ENCODE measurements at places on chromosomes 12 and 14. TPM values are rescaled to one million over a fixed set of nuclear protein-coding genes. Genes with fewer than 3 reads are reported as not detected.

GRCh38 chr14:99562856-99563748, 40.9 kb downstream of the CCDC85C start:
- peaks cover 54% of the 10 kb centered on the region for H3K4me1 ChIP-seq
- no peaks in the 10 kb centered on the region for H3K27me3 ChIP-seq
- H3K36me3 ChIP-seq: no peaks in the 10 kb centered on the region
- no peak overlapping the region for H3K27ac ChIP-seq

- no peak overlapping the region for H3K4me3 ChIP-seq
- no peaks in the 10 kb centered on the region for H3K27me3 ChIP-seq
- H3K27ac ChIP-seq: no peak overlapping the region
- no peaks in the 10 kb centered on the region for H3K36me3 ChIP-seq
- no peak for DNase-seq
These were observed 299.9 kb downstream of the ACSS3 start for GRCh38 chr12:81377771-81378170.

Gene RERG
- total RNA-seq: not detected

- H3K27me3 ChIP-seq: peaks cover 9% of the 10 kb centered on the region
- no peak overlapping the region for H3K4me3 ChIP-seq
- no peaks in the 10 kb centered on the region for H3K36me3 ChIP-seq
These were observed 20.6 kb upstream of the ITGA5 start for GRCh38 chr12:54439521-54440255.

DNA sequence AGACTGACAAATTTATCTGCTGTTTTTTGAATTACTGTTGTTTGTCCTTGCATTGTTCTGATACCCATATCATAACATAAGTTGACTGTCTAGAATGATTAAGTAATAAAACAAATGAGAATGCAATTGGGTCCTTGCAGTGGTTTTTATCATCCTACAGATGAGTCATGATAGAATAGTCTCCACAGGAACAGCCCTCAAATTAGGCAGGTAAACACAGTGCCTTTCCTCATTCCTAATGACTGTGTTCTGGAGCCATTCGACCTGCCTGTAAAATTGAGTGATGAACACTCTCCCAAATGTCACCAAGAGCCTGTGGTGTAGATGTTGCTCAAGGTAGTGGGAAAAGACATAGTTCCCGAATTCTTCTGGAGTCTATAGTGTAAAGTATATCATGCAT, 12.3 kb downstream of the NKX2-8 start:
- peaks cover 19% of the 10 kb centered on the region for H3K27me3 ChIP-seq
- peak; percentile 79 for DNase-seq
- H3K36me3 ChIP-seq: no peaks in the 10 kb centered on the region

Gene SLC7A7
- total RNA-seq: not detected

Gene ACOT6
- total RNA-seq: not detected

DNA sequence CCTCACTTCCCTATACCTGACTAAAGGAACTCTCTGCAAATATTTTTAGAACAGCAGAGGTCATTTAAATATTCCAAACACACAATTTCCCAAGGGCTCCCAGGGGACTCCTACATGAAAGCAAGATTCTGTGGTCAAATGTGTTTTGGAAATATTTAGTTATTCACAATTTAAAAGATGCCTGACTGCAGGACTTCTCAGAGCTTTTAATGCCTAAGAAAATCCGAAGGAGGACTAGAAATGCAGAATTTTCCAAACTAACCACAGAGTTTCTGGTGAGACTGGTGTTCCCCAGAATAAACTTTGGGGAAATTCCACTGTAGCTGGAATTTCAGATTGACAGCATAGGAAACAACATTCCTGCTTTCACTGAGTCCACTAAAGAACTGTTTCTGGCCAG, 84.8 kb upstream of the MAP1LC3B2 start:
- no peak for DNase-seq
- no peak overlapping the region for H3K4me3 ChIP-seq
- H3K4me1 ChIP-seq: no peaks in the 10 kb centered on the region
- no peaks in the 10 kb centered on the region for H3K36me3 ChIP-seq
- no peak overlapping the region for H3K27ac ChIP-seq

DNA sequence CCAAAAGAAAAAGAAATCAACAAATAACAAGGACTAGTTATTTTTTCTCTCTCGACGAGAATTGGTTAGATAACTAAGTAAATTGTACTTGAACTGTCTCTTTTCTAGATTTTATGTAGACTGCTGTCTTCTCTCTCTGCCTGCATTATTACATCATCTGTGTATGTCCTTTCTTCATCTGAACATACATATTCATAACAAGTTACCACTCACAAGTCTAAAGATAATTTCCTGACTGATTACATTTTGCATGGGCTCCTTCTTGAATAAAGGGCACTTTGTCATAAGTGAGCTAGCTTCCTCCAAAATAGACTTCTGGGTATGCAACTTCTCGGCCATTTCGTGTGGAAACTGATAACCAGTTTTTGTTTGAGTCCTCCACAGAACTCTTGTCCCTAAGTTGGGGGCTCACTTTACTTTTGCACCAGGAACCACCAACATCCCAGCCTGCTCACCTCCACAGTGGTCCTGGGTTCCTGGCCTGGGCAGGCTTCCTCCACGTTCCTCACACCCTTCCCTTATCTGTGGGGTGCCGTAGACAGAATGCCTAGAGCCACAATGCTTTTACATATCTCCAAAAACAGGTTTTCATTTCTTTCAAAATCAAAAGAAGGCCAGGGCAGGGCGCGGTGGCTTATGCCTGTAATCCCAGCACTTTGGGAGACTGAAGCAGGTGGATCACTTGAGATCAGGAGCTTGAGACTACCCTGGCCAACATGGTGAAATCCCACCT, 6.2 kb upstream of the DDX47 start:
- no peaks in the 10 kb centered on the region for H3K27me3 ChIP-seq
- H3K4me1 ChIP-seq: peaks cover 70% of the 10 kb centered on the region
- H3K36me3 ChIP-seq: no peaks in the 10 kb centered on the region

- H3K27me3 ChIP-seq: no peaks in the 10 kb centered on the region
- peak; percentile 6 for DNase-seq
- H3K36me3 ChIP-seq: no peaks in the 10 kb centered on the region
These were observed 1.4 kb upstream of the ABCD2 start for GRCh38 chr12:39620659-39621658.

Gene ADAMTS20
- 1.6 TPM for total RNA-seq

DNA sequence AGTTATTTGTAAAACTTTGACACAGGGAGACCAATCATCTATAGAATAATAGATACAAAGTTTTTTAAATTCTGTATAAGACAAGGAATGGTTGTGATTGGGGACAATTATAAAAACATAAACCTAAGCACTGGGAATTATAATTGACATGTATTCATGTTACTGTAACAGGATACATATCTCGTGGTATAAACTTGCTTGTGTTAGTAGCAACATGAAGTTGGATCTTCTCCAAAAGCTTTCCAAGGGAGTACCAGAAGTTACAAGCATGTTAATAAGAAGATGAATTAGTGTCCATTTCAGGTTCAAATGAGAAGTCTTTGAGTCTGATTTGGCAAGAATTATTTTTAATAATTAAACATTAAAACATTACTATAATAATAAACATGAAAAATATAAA, 42.2 kb downstream of the CDKL1 start:
- H3K27me3 ChIP-seq: no peaks in the 10 kb centered on the region
- no peak overlapping the region for H3K27ac ChIP-seq
- DNase-seq: no peak
- H3K4me3 ChIP-seq: no peak overlapping the region
- H3K36me3 ChIP-seq: no peaks in the 10 kb centered on the region

GRCh38 chr14:95535226-95536021, 574 bp downstream of the GLRX5 start:
- no peak for DNase-seq
- H3K27me3 ChIP-seq: no peaks in the 10 kb centered on the region
- H3K4me3 ChIP-seq: peak overlapping the region; percentile 98
- no peaks in the 10 kb centered on the region for H3K36me3 ChIP-seq
- H3K4me1 ChIP-seq: peaks cover 40% of the 10 kb centered on the region
- H3K27ac ChIP-seq: no peak overlapping the region

Gene TAS2R13
- total RNA-seq: 0.11 TPM

DNA sequence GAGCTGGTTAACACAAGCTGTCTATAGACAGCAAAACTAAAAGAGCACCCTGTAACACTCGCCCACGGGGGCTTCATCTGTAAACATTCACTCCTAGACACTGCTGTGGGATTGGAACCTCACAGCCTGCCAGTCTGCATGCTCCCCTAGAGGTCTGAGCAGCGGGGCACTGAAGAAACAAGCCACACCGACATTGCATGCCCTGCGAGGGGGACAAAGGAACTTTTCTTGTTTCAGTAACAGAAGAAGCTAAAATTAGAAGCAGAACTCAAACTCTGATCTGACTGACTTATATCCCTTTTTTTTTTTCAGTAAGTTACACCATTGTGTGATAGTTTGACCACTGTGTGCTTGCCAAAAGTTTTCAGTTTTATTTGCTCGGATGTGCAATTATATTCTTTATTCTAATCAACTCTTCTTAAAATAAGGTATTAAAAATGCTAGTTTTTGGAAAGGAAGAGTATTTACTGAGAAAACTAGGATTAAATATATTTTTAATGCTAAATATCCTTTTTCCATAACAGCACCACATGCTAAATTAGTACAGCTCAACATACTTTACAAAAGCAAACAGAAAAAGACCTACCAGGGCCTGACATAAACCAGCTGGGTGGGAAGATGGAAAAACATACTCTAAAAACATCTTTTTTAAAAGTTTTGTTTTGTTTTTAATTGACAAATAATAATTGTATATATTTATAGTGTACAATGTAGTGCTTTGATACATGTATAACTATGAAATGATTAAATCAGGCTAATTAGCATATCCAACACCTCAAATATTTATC, 100.2 kb downstream of the EPS8 start:
- H3K4me1 ChIP-seq: peaks cover 30% of the 10 kb centered on the region
- no peaks in the 10 kb centered on the region for H3K36me3 ChIP-seq
- H3K27ac ChIP-seq: peak overlapping the region; percentile 64
- H3K4me3 ChIP-seq: no peak overlapping the region
- DNase-seq: no peak

DNA sequence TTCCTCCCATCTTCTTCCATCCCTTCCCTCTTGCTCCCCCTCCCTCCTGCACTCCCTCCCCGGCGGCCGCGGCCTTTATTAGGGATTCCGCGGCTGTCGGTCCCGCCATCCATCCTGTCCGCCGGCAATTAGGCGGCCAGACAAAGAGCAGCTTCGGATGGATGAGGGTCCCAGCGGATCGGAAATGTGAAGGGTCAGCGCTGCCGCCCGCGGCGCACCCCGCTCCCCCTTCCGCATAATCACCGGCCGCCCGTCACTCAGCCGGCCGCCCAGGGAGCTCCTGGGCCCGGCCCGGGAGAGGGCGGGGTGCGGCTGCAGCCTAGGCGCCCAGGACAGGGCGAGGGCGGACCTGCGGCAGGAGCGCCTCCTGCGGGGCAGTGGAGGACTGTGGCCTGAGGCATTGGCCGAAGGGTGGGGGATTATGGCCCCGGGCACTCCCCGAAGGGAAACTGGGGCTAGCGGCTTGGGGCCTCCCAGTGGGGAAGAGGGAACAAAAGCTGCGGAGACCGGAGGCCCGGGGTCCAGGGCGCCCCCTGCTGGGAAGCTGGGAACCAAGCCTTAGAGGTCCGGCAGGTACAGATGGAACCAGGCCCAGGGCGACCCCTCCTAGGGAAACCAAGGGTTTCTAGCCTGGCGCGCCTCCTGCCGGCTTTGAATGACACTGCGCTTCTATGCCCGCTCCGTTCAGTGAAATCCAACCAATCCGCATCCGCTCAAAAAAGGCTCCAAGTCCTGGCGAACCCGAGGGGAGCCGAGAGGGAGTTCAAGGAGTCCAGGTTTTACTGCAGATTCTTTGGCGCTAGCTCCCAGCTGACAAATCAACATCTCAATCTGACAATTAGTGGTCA, 4.4 kb upstream of the DNAJC22 start:
- no peaks in the 10 kb centered on the region for H3K36me3 ChIP-seq
- H3K27me3 ChIP-seq: peaks cover 21% of the 10 kb centered on the region
- H3K4me1 ChIP-seq: peaks cover 25% of the 10 kb centered on the region

DNA sequence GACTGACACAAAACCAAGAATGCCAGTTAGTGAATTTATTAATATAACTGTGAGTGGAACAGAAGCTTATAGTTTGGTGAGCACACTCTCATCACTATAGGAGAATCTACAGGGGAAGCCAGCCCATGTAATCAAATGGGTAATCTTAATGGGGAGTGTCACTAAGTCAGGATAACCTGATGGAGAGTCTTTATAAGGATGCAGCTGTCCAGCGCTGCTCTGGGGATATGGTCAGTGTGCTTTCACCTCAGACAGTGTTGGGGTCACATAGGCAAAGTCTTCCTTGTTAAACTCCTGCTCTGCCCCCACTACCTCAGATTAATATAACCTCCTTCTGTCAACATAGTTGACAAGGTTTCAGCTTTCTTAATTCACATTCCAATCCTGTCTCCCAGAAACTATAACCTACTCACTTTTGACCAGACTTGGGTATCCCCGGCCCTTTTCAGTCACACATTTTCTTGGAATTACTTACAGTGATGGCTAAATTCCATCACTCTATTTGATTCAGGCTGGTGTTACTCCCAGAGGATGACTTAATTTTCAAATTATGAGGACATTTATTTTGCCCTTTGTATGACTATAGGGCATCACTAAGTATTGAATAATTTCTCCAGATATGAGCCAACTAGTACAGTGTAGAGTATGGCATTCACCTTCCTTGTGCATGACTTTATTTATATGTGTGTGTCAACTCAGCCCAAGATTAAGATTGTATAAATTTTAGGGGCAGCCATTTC, 13.2 kb downstream of the STK38L start:
- H3K27ac ChIP-seq: no peak overlapping the region
- no peaks in the 10 kb centered on the region for H3K27me3 ChIP-seq
- no peaks in the 10 kb centered on the region for H3K36me3 ChIP-seq
- peaks cover 24% of the 10 kb centered on the region for H3K4me1 ChIP-seq
- no peak for DNase-seq

Gene LRRC43
- total RNA-seq: not detected

GRCh38 chr14:23078692-23079116, 16.2 kb downstream of the ACIN1 start:
- H3K4me1 ChIP-seq: peaks cover 26% of the 10 kb centered on the region
- peak; percentile 96 for DNase-seq
- H3K4me3 ChIP-seq: peak overlapping the region; percentile 13
- peaks cover 72% of the 10 kb centered on the region for H3K36me3 ChIP-seq
- no peaks in the 10 kb centered on the region for H3K27me3 ChIP-seq

DNA sequence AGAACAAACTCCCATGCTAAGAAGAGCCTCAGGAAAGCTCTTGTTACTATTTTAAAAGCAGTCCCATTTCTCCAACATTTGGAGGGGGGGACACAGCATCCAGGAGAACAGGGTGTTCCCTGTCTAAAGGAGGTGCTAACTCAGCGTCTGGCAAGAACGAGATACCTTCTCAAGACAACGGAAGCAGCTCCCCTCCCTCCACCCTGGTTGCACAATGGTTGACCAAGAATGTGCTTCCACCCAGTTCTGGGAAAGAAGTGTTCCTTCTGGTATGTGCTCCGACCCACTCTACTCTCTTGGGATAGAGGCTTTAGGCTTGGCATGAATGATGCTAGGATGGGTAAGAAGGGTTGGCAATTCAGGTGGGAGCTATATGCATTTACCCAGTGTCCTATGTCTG, 1.5 kb upstream of the KRT6A start:
- peak overlapping the region; percentile 86 for H3K27ac ChIP-seq
- H3K36me3 ChIP-seq: no peaks in the 10 kb centered on the region
- no peak overlapping the region for H3K4me3 ChIP-seq
- H3K4me1 ChIP-seq: peaks cover 46% of the 10 kb centered on the region
- peak; percentile 31 for DNase-seq

Gene TAS2R8
- total RNA-seq: not detected

Data from PC-3 (cell line).